ENCODE measurements at places on chromosomes 16 and 17. TPM values are rescaled to one million over a fixed set of nuclear protein-coding genes. Genes with fewer than 3 reads are reported as not detected.

Gene TEKT3
- not detected for total RNA-seq

- no peak for DNase-seq
These were observed 74.4 kb downstream of the CCT6B start for GRCh38 chr17:34886831-34887230.

- no peak for DNase-seq
These were observed 259.4 kb downstream of the CDH13 start for GRCh38 chr16:82886146-82886545.

DNA sequence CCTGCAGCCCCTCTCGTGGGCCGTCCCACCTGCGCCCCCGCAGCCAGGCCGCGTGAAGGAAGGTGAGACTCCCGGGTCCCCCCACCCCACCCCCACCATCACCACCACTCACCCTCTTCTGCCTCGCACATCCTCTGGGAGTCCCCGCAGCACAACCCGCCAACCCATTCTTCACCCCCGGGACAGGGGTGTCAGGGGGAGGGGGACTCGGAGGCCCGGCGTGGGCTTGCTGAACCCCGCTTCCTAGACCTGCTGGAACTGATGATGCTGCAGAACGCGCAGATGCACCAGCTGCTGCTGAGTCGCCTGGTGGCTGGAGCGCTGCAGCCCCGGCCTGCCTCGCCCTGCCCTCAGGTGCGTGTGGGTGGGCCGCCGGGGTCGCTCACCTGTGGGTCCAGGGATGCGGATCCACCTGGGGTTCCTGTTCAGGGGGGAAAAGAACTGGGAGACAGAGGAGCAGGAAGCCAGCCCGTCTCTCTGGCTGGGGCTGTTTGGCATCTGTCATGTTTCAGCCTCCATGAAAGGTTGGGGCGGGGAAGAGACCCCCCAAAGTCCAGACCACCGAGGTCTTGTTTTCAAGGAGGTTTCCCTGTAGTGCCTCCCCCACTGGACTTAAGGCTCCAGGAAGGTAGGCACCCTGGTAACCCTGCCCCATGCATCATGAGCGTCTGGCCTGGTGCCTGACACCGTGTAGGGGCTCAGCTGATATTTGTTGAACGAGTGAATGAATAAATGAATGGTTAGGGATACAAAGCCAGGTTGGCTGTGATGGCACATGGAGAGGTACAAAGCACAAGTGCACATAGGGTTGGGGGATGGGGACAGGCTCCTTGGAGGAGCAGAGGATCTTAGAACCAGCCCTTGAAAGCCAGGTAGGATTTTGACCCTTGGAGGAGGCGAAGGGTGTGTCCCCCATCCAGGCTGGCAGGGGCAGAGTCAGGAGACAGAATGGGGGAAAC lies 849 bp downstream of the PRR29 start:
- DNase-seq, result no peak

- no peak for DNase-seq
These were observed 8.1 kb downstream of the ZZEF1 start for GRCh38 chr17:4134721-4135120.

- no peak for DNase-seq
These were observed 22.2 kb upstream of the TOX3 start for GRCh38 chr16:52568983-52569690.

- DNase-seq, result no peak
These were observed 96.6 kb downstream of the WDR59 start for GRCh38 chr16:74888232-74888862.
